ENCODE measurements at places on chromosomes 13 and 19. TPM values are rescaled to one million over a fixed set of nuclear protein-coding genes. Genes with fewer than 3 reads are reported as not detected.

DNA sequence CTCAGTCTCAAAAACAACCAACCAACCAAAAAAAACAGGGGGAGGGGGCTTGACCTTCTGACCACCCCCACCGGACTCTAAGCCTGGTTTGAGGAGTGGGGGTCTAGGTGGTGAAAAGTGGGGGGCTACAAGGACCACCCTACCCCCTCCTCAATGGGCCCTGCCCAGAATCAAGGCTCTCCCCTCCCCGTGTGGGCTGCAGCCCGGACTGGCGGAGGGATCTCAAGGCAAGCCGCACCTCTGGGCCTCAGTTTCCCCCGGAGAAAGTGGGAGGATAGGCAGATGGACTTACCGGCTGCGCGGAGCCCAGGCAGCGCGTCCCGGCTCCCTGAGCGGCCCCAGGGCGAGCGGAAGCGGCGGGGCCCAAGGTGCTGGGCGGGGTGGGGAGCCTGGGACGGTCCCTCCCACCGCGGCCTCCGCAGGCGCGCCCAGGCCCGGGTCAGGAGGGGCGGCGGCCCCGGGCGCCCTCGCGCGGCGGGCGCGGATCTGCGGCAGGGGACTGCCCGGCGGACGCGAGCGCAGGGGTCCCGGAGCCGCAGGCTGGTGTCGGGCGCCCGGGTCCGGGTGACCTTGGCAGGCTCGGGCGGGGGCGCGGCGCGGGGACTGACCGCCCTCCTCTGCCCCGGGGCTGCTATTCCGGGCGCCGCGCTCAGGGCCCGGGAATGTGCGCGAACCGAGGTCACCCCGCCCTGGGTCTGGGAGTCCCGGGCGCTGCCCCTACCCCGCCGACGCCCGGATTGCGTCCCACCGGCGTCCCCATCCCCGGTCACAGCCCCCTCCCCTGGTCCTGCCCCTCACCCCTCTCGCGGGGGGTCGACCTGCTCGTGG, at the start of gene ADAMTSL5:
TSS of gene ADAMTSL5 (minus strand) at position 349 of the 828 bp plus-strand sequence. CDS start 2,076 bp downstream, outside the sequence.
- peak; percentile 89 for DNase-seq

DNA sequence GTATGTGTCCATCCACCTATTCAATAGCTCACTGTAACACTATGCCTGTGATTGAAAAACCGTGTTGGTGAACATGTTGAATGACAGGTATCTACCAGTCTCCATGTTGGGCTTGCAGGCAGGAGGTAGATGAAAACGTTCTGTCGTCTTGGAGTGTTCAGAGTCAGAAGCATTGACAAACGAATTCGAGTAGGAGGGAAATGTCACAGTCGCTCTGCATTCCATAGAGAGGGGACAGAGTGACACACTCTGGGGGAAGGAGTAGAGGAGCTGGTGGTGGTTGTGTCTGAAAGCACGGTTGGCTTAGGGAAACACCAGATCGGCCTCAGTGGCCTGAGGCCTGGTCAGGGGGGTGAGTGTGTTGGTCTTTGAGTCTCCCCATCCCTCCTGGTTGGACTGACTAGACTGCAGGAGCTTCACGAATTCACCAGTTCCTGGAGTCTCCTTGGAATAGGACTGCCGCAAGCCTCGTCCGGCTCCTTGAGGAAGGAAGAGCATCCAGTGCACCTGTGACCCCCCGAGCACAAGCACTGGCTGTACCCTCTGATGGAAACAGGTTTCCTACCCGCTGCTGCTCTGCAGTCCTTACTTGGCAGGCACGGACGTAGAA, 105.0 kb upstream of the C1QTNF9B start:
- DNase-seq: no peak

DNA sequence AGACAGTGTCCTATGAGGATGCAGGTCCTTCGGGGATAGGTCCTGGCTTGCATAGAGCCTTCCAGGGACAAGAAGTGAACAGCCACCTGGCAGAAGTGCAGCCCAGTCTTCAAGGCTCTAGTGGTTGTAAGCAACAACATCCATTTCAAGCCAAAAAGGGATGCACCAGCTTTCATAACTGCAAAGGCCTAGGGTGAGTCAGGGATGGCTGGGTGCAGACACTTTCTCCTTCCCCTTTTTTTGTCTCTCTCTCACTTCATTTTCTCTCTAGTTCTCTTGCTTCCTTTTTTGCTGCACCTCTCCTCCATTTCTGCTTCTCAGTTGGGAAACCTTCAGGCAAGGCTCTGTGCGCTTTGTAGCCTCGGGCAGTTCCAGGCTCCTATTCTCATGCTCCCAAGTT, 196.2 kb upstream of the ZNF536 start:
- no peak for DNase-seq

GRCh38 chr19:3054972-3055740, 7.1 kb downstream of the TLE5 start:
- peak; percentile 71 for DNase-seq

CD209 gene
- total RNA-seq: not detected

FAM124A gene
- 0.60 TPM for total RNA-seq

SLITRK5 gene
- 0.27 TPM for total RNA-seq

PODNL1 gene
- total RNA-seq: 0.17 TPM

All from hepatocyte (in vitro differentiated cells).